ENCODE measurements at places on chromosomes 12 and 14.

- no peak for DNase-seq
Measured at GRCh38 chr14:24441485-24441884, 1.1 kb downstream of the SDR39U1 start.

GRCh38 chr14:100297320-100298300 lies 8.6 kb downstream of the SLC25A29 start:
- DNase-seq: no peak

- no peak for DNase-seq
Measured at GRCh38 chr12:18886962-18887361, 149.0 kb downstream of the CAPZA3 start.

DNA sequence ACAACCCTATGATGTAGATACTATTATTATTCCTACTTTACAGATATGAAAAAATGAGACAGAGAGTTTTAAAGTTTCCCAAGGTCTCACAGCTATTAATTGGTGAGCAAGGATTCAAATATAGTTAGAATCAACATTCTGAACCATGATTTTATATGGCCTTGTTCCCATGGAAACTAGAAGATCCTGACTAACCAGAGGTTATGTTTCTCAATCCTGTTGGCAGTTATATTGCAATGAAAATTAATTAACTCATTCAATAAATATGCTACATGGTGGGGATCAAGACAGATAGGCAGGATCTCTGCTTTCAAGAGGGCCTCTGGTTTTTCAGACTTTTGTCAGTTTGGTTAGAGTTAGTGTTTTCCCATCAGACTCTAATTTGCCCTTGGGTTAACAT lies 9.3 kb upstream of the FUT8 start:
- DNase-seq: no peak

GRCh38 chr14:96038920-96039632 lies at the start of gene C14orf132:
Gene C14orf132, plus strand, starts transcription at chr14:96039362. Its CDS starts 139 bp downstream, at chr14:96039501.
- no peak for DNase-seq

- no peak for DNase-seq
Measured at GRCh38 chr12:60842181-60842580, 1246.4 kb downstream of the SLC16A7 start.

DNA sequence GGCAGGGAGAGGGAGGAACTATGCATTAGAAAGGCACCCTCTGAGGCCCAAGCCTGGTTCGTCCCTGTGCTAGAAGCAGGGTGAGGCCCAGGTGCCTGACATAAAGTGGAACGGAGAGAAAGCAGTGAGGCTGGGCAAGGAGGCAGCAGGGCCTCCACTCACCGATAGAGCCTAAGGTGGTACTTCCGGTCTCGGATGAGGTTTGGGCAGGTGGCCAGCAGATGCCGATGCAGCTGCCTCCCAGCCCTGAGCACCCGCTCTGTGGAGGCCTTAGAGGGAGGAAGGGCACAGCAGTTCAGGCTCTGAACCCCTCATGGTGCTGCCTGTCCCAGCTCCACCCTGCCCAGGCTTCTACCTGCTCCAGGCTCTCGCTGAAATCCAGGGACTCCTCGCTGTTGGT lies 7.1 kb downstream of the RAPGEF3 start:
- DNase-seq: no peak

All from T-helper 9 cell (primary cell).